CD8-positive, alpha-beta T cell (primary cell): ENCODE measurements at places on chromosomes 7 and 10. TPM values are rescaled to one million over a fixed set of nuclear protein-coding genes. Genes with fewer than 3 reads are reported as not detected.

DNA sequence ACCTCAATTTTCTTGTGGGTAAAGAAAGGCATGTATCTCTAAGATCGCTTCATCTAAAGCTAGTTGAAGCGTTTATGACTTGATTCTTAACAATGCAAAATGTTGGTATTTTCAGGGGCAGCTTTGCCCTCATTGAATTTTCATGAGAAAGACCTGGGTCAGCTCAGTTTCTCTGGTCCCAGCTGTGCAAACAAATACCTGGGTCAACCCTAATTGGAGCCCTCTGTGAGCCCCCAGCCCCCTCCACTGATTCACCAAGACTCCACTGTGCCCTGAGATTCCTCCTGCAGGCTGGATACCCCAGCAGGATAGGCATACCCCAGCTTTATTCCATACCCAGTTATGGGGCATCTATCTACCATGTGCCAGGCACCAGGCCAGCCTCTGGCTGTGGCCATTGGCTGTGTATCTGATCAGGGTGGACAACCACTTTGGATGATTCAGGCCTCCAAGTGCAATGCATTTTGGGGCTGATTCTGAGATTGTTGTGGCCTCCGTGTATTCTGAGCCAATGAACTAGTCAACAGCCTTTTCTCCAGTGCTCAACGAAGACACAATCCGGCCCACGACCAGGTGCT lies 201.9 kb downstream of the MYOF start:
- DNase-seq, result no peak

Gene CPVL
- total RNA-seq, result not detected

GRCh38 chr10:67224553-67224952 lies 298.7 kb downstream of the LRRTM3 start:
- no peak for DNase-seq

GRCh38 chr10:82277591-82277990 lies 402.6 kb downstream of the NRG3 start:
- DNase-seq, result no peak

- DNase-seq, result no peak
Measured at GRCh38 chr7:105881439-105881838, 5.0 kb upstream of the ATXN7L1 start.

Gene SMO
- total RNA-seq, result not detected

- DNase-seq, result no peak
Measured at GRCh38 chr7:9874182-9874581, 1099.5 kb upstream of the PHF14 start.

Gene NHLRC2
- total RNA-seq, result 6.3 TPM

Gene CPA4
- not detected for total RNA-seq

- no peak for DNase-seq
Measured at GRCh38 chr7:106452031-106452851, 167.5 kb upstream of the NAMPT start.

DNA sequence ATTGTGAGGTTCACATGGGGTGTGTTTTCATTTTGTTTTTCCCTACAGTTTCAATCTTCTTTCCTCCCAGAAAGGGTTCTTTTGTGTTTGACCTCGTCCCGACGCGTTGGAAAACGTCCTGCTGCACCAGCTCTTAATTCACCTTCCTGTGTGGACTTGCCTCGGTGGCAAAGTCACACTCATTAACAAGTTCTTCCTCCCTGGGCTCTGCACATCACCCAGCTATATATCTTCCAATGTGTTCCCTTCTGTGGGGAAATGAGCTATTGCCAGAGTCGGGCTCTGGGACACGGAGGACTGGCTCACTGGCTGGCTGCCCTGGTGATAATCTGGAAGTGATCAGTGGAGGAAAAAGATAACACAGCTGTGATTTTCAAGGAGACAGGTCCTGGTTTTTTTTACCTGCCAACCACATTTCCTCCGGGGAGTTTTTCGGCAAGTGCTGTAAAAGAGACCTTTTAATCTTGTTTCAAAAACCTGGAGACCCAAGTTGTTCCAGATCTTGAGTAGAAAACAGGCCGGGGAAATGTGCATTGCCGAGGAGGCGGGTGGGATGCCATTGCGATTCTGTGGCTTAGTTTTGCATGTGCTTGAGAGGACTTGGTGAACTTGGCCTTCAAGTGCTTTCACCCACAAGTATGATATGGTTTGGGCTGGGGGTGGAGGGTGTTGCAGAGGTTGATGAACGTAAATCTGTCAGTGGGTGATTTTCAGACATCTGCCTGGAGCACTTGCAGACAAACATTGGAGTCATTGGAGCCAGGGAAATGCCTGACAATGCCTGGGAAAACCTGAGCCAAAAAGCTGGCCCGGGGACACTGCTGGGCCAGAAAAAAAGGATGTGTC lies 96.5 kb upstream of the CREB5 start:
- no peak for DNase-seq

DNA sequence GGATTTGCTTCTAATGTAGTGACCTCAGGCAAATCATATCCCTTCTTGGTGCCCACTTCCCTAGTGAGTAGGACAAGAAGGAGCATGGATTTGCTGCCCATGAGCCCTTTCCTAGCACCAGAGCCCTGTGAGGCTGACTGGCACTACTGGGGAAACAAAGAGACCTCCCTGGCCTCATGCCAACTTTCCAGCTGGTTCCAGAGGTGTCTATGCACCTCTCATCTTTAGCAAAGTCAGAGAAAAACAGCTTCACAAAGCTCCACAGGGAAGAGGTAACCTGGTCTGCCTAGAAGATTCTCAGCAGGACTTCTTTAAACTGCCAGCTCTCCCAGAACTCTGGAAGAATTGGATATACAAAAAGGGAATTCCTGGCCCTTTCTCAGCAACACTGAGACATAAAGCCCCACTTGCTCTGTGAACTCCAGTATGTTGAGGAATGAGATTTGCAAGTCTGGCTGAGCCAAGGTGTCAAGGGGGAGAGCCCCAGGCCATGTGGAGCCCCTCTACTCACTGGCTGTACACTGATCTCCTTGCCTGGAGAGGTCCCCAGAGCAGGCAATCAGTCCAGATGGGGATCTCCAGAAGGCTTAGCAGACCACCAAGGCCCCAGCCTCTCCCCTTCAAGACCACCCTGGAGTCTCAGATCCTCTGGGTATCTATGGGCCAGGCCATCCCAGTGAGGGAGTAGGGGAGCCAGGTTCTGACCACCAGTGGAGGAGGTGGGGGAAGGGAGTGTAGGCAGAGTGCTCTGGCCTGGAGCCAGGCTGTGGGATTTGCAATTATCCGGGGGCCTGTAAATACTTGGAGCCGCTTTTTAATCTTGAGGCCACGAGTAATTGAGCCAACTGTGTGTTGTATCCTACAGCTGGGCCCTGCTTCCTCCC lies 24.4 kb upstream of the RBM20 start:
- no peak for DNase-seq

Gene GFRA1
- not detected for total RNA-seq

- DNase-seq, result no peak
Measured at GRCh38 chr7:148964483-148965267, 63.6 kb downstream of the PDIA4 start.

GRCh38 chr10:124273141-124273540 lies 145.6 kb downstream of the OAT start:
- DNase-seq, result no peak

Gene UCMA
- not detected for total RNA-seq

GRCh38 chr7:876972-877311 lies 588 bp downstream of the GET4 start:
- no peak for DNase-seq
